ENCODE measurements at places on chromosomes 3 and 15.

DNA sequence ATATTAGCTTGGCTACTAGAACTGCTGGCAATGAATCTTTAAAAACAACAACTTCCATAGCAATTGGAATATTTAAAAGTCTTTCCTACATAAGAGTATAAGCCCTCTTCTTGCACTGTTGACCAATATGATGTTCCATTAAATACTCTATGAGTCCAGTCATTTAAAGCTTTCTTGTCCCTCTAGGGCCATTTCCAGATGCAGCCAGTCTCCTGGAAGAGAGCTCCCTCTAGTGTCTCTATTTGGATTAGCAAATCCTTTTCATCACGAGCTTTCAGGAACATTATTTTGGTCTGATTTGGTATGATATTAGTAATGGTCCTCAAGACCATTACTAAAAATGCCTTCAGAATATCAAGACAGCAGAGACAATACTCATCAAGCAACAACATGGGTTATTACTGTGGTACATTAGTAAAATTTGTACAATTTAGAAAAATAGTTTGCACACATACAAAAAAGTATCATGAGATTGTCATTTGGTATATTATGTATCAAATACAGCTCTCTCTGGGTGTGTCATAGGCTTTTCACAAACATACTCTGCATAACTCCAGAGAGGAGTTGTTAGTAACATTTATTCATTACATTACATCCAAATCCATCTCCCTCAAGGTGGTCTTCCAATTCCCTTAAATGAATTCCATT, 101.3 kb downstream of the DPH6 start:
- DNase-seq, result peak; percentile 61

- no peak for DNase-seq
These were observed 41.0 kb downstream of the EPHB3 start for GRCh38 chr3:184602372-184603150.

DNA sequence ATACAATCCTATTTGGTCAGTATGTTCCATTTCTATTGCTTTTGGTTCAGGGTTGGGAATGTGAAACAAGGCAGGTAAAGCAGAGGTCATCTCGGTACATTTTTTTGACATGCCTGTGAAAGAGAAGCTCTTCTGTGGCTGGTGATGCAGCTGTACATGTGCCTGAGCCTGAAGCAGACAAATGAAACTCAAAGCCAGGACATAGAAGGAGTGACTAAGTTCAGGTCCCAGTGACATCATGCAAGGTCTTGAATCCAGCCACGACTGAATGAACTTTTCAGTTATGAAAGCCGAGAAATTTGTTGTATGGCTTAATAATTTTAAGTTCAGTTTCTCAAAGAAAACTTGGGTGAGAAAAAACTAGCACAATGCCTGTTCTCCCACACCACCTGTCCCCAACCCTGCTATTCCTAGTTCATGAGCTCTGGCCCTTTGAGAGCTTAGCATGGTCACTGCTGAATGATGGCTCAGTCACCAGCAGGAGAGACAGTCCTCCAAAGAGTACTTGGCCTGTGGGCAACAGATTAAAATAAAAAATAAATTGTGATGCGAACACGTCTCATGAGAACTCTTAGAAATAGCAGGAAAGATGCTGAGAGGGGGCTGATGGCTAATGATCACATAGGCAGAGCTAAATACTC, 600.2 kb upstream of the GRM7 start:
- no peak for DNase-seq

GRCh38 chr3:13209634-13209997, 136.4 kb upstream of the IQSEC1 start:
- DNase-seq, result no peak

DNA sequence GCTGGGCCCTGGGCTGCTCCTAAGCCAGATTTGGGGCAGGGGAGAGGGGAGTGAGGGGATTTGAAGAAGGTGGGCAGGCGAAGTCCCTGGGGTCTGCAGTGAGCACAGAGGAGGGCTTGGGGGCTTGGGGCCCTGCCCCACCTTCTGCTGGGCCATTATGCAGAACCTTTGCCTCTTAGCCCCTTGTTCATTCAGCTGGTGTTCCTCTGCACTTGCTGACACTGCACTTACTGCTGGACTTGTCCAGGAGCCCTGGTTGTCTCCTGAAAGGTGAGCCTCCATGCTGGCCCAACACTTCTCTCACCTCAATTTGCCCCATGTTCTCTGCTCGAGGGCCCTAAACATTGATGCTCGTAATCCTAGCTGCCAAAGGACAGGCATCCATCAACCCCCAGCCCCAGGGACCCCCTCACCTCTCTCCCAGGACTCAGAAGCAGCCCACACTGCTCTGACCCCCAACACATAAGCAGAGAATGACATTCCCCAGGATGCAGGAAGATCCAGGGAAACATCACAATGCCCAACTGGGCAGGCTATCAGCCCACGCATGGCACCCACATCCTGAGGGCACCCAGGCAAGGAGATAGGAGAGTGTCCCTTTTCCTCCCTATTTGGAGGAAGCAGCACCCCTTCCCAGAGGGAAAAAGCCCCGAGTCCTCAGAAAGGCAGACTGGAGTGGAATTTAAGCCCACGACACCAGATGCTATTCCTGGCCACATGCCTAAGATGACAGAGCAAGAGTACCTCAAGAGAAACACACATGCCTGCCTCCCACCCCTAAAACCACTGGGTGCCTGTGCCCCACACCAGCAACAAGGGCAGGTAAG, 76.8 kb downstream of the ADCY5 start:
- no peak for DNase-seq

DNA sequence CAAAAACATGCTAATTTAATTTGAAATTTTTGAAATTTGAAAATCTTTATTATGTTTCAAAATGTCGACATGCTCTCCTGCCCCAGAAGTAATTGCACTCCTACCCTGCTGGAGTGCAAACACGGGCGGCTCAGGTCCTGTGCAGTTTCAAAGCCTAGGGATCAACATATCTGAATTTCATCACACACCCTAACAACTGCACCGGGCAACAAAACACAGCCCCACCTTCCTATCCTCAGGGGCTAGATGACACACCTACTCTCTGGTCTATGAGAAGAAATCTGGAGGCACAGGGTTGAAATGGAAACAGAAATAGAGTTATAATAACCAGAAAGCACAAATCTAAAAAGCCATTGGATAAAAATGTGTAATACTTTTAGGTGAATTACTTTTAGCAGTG, 61.4 kb downstream of the BFSP2 start:
- no peak for DNase-seq

GRCh38 chr15:32649342-32649741, 7.8 kb downstream of the SCG5 start:
- DNase-seq, result no peak

- peak; percentile 79 for DNase-seq
These were observed 88.6 kb upstream of the RASGRF1 start for GRCh38 chr15:79179108-79179561.

- DNase-seq, result peak; percentile 36
These were observed 47.0 kb downstream of the MAP2K1 start for GRCh38 chr15:66433726-66434125.
